ENCODE measurements at places on chromosomes 16 and 17.

GRCh38 chr17:77909236-77909635 is 49.3 kb upstream of the TNRC6C start:
- DNase-seq: no peak

- no peak for DNase-seq
Measured at GRCh38 chr17:13921841-13922776, 147.2 kb upstream of the COX10 start.

GRCh38 chr16:88793251-88793954 is 8.4 kb upstream of the PIEZO1 start:
- no peak for DNase-seq

DNA sequence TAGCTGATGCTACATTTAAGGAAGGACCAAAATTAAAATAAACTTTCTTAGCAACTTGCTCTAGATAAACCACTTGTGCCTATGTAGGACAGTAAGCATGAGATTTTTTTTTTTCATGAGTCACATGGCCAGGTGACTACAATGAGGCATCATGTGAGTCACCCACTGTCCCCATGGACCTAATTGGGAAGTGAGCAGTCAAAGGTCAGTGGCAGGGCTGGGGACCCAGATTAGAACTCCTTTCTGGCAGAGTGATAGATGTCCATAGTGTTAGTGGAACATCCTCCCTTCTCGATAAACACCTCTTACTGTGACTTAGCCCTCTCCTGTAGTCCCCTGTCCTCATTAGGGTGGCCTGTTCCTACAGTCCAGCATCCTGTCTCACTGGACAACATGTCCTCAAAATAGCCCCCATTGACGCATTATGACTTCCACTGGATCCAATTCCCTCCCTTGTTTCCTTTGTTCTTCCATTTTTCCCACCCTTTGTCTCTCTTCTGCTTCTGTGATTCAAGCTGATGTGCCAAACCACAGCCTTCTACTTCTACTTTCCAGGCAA is 12.4 kb downstream of the ITGB3 start:
- DNase-seq: peak; percentile 71

DNA sequence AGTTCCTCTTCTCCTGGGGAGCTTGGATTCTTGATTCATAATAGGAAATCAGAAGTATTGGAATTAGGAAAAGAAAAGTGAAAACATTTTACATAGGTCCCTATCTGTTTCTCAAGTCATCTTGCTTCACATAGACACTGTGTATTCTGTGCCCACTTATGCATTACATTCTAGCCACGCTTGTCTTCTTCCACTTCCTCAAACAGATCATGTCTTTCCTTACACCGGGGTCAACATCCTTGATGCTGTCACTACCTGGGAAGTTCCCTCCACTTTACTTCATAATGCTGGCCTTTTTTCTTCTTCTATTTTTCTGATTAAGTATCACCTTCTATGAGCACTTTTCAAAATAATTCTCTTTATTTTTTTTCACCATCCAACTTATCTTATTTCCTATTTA is 606.4 kb upstream of the CDH8 start:
- DNase-seq: no peak

DNA sequence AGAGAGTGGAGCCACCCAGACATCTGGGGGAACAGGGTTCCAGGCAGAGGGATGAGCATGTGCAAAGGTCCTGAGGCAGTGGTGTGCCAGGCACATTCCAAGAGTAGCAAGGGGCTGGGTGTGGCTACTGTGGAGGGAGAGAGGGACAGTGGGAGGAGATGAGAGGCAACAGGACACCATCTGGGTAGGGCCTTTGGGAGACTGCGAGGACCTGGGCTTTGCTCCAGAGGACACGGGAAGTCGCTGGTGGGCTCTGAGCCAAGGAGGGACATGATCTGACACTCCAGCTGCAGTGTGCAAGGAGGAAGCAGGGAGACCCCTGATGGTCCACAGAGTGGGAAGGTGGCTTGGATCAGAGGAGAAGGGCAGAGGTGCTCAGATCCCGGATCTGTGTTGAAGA is 56.7 kb upstream of the MED9 start:
- no peak for DNase-seq

GRCh38 chr17:37177254-37177870 is 198.4 kb upstream of the C17orf78 start:
- DNase-seq: no peak

DNA sequence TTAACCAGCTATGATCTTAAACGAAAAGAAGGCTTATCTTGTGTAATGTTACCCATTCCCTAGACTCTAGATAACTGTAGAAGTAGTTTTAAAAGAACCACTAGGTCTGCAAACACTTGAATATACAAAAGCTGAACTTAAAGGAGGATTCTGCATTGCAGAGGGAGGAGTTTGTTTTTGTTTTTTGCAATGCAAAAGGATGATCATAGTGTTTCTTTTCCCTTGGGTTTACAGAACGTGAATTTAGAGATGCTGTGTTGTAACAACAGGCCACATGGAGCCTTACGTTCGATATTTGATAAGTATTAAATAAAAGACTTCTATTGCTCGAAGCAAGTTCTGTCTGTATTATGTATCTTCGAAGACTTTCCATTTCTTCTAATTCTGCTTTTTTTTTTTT is 77.6 kb downstream of the CHD9 start:
- DNase-seq: no peak

DNA sequence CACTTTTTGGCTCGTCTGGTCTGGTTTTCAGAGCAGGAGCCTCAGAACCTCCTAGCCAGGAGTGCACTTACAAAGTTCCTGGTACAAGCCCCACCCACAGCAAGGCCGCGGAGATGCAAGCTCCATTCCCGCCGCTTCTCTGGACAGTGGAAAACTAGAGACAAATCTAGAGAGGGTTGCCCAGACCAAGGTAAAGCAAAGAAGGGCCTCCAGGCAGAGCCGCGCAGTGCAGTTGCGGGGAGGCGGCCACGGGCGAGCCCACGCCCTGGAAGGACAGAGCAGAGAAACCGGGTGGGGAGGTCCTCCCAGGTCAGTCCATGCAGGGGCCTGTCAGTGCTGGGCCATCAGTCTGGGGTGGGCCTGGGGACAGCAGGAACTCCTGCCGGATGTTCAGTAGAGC is 11.0 kb upstream of the OSGIN1 start:
- no peak for DNase-seq

DNA sequence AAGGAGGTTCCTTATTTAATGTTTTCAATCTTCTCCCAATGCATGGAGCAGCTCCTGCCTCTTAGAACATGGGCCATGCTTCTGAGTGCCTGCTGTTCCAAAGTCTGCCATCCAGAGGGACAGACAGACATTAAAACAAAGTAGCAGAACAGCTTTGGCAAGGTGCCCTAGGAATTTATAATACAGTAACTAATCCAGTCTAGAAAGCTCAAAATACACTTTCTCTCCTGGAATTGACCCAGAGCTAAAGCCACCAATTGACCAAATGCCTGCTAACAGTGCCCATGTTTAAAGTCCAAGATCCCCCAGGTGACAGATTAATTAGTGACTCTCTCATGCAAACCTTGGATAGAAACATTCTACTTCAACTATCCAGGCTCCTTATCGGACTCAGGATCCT is 11.1 kb upstream of the CHRNE start:
- DNase-seq: no peak

GRCh38 chr16:50229149-50229726 is 37.1 kb upstream of the ADCY7 start:
- no peak for DNase-seq

GRCh38 chr17:63621229-63621683 is 961 bp upstream of the MAP3K3 start:
- DNase-seq: no peak

GRCh38 chr17:70270554-70270953 is 101.2 kb downstream of the KCNJ2 start:
- no peak for DNase-seq

DNA sequence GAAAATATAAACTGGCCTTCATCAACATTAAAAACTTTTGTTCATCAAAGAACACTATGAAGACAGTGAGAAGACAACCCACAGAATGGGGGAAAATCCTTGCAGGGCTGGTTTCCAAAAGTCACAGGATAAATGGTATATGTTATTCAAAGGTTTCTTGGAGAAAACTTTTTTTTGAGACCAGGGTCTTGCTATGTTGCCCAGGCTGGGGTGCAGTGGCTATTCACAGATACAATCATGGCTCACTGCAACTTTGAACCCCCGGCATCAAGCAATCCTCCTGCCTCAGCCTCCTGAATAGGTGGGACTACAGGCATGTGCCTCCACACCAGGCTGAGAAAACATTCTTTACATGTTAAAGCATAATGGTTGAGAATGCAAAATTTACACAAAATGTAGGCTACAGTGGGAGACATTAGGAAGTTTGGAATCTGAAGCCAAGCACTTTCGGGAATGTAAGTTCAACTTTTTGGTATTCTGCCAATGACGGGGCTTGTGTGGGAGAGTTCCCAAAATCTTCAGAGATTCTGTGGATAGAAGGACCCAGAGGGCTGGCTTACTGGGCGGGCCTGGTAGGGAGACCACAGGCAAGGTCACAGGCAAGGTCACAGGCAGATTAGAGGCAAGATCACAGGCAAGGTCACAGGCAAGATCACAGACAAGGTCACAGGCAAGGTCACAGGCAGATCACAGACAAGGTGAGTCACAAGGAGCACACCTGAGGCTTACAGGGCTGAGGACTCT is 24.2 kb upstream of the ATP2A3 start:
- DNase-seq: peak; percentile 55

DNA sequence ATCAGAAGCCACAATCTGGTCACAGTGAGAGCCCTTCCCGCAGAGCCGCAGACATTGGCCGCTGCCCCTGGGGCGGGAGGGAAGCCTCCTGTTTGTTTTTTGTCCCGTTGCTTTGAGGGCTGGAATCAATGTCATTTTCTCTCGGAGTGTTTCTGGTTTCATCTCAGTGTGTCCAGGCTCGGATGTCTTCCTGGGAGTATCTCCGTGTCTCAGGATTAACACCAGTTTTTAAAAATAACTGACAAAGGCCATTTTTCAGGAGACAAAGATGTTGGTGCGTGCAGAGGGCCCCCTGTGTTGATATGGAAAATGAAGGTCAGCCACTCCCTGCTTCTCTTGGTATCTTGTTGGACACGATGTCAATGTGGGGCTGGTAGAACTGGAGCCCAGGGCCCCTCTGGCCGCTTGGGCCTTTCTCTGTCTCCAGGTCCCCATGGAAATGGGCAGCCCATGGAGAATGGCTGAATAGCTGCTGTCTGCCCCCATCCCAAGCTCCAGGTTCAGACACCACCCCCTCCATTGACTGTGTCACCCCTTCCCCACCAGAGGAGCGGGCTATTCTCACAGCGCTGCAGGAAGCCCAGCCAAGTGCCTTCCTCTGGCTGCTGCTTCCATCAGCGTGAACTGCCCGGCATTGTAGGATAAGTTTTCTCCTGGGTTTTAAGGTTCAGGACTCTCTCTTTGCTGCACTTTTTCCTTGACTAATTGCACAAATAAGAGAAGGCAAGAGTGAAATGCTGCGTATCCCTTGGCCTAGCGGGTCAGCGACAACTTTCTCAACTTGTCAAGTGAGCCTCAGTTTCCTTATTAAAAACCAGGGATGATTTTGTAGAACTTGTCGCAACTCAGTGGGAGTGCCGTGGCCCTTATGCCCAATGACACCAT is 72.2 kb upstream of the METTL9 start:
- DNase-seq: no peak

DNA sequence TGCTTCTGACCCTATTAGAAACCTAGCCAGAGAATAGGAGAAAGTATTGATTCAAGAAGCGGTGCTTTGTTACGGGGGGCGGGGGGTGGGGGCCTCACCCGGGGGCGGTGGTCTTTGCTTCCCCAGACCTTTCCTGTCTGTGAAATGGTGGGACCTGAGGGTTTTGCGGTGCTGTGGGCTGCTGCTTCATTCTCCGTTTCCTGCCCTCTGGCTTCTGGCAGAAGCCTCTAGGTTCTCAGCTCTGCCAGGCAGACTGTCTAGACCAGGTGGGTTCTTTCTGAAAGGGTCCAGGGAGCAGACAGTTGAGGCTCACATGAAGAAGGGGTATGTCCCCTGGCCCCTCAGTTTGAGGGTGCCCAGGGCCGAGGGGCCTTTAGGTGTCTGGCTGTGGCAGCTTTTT is 14.0 kb downstream of the GSE1 start:
- DNase-seq: no peak

DNA sequence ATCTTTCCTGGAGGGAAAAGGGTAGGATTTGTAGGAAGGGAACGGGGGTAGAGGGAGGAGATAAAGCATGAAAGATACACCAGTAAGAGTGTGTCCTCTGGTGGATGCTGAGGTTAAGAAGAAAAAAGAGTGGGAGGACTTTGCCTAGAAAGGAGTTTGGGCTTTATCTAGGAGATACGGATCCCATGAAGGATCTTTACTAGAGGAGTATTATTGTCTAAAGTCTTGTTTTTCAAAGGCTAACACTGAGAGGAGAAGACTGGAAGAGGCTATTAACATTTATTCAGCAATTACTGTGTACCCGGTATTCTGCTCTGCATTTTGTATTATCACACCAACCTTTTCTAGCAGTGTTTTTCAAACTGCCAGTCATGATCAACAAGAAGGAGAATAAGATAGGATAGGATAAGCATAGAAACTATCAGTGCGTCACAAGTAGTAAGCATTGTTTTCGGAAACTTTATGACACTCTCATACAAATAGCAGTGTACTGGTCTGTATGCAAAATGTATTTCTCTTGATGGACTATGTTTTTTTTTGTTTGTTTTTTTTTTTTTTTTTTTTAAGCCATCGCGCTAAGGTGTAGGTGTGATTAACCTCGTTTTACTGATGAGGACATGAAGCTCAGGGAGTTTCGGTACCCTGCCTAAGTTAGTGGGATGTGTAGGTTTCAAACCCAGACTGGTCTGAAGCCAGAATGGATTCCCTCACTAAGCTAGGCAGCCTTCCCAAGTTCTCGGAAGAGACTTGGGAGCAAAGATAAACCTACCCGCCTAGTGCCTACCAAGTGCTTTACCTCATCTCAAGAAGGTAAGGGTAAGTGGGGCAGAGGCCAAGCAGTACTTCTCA is 1.3 kb upstream of the SP2 start:
- DNase-seq: no peak

- no peak for DNase-seq
Measured at GRCh38 chr17:2939714-2940351, 123.6 kb downstream of the OR1D5 start.

- no peak for DNase-seq
Measured at GRCh38 chr17:77962348-77962747, 3.8 kb downstream of the TNRC6C start.

- peak; percentile 72 for DNase-seq
Measured at GRCh38 chr17:74430706-74431567, 951 bp upstream of the GPRC5C start.

DNA sequence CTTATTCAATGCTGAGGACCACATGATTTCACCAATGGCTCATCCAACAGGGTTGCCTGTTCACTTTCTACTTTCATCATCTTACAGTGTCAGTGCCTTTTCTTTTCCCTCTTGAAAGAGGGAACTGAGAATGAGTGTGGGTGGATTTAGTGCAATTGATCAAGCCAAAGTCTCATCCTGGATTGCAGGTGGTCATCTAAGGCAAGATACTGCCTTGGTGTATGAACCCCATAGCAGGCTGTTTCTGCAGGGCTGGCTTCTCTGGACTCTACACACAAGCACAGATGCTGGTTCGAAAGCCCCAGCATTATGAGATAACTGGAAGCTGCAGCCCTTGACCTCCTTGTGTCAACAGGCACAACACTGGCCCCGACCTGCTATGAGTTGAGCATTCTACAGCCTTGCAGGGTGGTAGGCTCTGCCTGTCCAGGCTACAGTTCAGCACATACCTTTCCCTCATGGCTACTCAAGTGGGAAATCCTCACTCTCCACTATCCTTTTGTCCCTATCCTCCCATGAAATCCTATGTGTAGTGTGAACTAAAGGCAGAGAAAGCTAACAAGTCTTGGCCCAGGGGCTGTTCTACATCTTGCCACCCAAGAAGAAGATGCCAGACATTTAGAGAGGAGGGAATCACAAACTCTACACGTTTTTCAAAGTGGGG is 358.7 kb downstream of the SLC39A11 start:
- no peak for DNase-seq

GRCh38 chr16:14501331-14502255 is 128.5 kb downstream of the PARN start:
- peak; percentile 95 for DNase-seq

GRCh38 chr17:57730026-57730701 is 14.9 kb downstream of the CCDC182 start:
- DNase-seq: no peak
